ENCODE measurements at places on chromosomes 16 and 17.
A peak's percentile ranks its signal among the peaks of the same experiment; 100 is the strongest.

DNA sequence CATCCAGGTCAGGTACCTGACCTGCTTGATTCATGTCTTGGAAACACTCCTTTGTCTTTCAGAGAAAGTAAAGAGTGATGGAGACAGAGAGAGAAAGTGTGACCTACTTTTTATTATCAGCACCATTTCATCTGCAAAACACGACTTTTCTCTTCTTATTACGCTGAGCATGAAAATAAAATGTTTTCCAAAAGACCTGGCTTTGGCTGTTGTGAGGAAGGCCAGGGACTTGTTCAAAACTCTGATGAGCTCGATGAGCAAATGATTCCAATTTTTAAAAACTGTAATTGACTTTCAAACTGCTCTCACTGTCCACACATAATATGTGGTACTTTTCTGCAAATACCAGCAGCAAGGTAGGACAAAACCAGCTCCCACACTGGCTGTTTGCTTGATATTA, 679.9 kb downstream of the MAF start:
- DNase-seq, result no peak

DNA sequence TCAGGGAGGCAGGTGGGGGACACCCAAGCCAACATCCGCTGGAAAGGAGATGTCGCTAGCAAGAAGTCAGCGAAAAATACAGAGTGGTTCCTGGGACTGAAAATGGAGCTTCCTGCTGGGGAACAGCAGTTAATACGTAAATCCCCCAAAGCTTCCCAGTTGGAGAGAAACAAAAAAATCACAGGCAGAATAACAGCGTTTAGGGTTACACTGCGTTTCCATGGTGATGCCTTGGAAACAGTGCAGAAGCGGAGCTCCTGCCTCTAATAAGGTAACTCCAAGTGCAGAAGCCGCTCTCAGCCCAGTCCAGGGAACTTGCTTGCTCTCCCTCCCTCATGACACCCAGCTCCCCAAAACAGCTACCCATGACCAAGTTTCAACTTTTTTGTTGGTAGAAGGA, 73.4 kb downstream of the PLD6 start:
- DNase-seq, result no peak

DNA sequence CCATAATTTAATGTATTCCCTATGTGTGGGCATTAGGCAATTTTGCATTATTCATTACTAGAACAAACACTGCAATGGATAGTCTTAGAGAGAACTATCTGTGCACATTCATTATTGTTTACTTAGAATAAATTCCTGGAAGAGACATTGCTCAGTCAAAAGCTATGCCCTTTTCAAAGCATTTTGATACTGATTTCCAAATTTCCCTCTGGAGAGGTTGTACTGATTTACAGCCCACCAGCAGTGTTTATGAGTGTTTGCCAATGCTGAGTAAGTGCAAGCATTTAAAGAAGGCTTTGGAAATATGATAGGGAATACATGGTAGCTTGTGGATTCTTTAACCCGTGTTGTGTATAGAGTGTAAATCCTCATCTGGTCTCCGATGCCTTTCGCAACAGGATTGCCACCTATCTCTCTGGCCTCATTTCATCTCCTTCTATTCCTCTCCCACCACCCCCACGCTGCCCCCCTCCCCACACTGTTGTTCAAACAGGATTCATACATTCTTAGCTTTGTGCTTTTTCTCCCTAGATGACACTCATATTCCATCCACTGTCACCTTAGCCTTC, 33.4 kb upstream of the MMD start:
- DNase-seq, result no peak

DNA sequence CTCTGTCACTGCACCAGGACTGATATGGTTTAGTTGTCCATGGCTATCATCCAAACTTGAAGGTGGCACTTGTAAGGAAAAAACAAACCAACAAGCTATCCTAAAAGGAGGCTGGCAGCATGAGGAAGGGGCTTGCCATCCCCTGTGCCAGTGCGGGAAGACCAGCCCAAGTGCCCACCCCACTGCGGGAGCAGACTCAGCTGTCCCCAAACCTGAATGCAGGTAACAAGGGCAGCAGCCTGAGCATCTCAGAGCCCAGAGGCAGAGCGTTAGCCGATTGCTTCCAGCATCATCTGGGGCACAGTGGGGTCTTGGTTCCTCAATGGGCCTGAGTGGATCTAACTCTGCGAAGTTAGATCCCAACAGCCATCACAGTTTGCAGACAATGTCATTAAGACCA, 29.2 kb upstream of the C16orf78 start:
- DNase-seq, result peak; percentile 54

- DNase-seq, result peak; percentile 83
These were observed 38.8 kb downstream of the C16orf95 start for GRCh38 chr16:87278191-87279093.

DNA sequence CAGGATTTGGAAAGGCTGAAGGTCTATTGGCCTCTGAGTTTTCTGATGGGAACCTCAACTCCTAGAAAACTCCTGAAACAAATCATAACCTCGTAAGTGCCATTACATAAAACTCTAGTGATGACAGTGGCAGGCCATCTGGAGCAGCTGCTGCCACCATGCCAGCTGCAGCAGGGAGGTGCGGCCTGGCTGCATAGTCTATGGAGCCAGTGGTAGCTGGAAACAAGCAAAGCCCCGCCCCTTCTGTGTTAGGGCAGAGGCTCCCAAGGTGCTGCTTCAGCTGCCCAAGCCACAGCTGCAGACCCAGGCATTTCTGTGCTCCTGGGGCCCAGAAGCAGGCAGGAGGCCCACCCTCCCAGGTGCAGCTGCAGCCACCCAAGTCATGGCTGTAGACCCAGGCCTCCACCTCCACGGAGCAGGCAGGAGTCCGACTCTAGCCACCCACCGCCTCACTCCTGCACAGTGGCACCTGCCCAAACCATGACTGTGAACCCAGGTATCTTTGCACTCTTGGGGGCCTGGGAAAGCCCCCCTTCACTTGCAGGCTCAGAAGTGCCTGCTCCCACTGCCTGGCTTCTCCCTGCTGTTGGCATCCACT, 254.1 kb upstream of the KCNJ16 start:
- DNase-seq, result no peak

DNA sequence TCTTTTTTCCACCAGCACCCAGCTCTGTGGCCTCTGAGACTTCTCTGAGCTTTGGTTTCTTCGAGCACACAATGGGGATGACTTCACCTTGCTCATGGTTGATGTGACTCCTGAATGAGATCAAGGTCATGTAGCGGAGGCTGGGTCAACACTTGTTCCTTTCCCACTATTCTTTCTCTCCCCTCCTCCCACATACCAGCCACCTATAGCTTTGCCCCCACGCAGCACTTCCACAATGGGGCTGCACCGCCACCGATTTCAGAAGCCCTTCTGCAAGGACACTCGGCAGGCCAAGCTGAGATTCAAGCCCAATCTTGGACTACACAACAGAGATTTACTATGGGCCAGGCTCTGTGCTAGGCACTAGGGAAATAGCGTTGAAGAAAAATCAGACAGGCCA, 14.4 kb downstream of the TRIM25 start:
- no peak for DNase-seq

GRCh38 chr17:17096438-17097178, 54.4 kb downstream of the MPRIP start:
- no peak for DNase-seq

DNA sequence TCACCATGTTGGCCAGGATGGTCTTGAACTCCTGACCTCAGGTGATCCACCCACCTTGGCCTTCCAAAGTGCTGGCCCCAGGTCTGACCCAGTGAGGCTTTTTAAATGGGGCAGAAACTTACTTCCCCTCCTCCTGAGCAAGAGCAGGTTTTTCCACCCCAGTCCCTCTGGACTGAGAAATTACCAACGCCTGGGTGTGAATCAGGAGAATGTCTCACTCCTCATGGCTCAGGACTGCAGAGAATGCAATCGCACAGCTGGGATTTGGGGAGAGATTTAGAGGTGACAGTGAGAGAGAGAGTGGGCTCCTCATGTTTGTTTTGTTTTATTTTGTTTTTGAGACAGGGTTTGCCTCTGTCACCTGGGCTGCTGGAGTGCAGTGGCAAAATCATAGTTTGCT, 203.6 kb downstream of the RAB11FIP4 start:
- DNase-seq, result peak; percentile 24

- DNase-seq, result no peak
These were observed 460 bp downstream of the ELOB start for GRCh38 chr16:2776500-2777139.

GRCh38 chr17:35750526-35751395, 2.3 kb downstream of the GAS2L2 start:
- DNase-seq, result no peak

DNA sequence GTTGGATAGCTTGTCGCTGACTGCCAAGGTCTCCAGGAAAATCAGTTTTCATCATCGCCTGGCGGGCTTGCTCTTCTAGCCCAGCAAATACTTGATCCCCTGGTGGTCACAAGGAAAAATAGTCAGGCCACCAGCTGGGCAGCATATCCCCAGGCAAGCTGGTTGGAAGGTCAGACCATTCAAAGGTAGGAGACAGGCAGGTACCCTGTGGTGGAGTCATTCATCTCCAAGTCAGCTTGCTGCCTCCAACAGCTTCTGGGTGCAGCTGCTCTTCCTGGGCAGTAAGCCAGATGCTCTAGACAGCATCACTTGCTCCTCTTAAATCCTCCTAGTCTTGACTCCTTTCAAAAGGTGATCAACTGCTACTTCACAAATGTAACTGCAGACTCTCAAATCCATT, 16.0 kb downstream of the ZNF821 start:
- DNase-seq, result no peak

DNA sequence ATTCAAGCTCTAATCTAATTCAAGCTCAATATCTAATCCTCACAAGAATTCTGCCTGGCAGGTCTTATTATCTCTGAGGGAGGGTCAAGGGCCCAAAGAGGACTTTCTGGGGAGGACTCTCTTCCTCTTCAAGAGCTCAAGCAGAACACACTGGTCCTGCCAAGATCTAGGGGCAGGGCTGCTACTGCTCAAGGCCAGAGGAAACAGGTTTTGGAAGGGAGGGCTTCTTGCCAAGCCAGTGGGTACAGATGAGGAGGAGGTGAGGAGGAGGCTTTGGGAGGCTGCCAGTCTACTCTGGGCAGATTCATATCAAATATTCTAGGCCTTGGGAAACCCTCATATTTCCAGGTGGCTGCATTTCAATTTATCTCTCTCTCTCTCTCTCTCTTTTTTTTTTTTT, 51.8 kb upstream of the IL34 start:
- DNase-seq, result no peak

- no peak for DNase-seq
These were observed 5.8 kb downstream of the ITGAM start for GRCh38 chr16:31265329-31266245.

GRCh38 chr16:15988268-15989013, 39.0 kb downstream of the ABCC1 start:
- no peak for DNase-seq

GRCh38 chr17:81536299-81537290, 8.4 kb downstream of the FSCN2 start:
- DNase-seq, result no peak

- DNase-seq, result no peak
These were observed 68.8 kb downstream of the SREBF1 start for GRCh38 chr17:17767887-17768418.

- no peak for DNase-seq
These were observed 69.3 kb downstream of the MYO1D start for GRCh38 chr17:32807577-32807976.

DNA sequence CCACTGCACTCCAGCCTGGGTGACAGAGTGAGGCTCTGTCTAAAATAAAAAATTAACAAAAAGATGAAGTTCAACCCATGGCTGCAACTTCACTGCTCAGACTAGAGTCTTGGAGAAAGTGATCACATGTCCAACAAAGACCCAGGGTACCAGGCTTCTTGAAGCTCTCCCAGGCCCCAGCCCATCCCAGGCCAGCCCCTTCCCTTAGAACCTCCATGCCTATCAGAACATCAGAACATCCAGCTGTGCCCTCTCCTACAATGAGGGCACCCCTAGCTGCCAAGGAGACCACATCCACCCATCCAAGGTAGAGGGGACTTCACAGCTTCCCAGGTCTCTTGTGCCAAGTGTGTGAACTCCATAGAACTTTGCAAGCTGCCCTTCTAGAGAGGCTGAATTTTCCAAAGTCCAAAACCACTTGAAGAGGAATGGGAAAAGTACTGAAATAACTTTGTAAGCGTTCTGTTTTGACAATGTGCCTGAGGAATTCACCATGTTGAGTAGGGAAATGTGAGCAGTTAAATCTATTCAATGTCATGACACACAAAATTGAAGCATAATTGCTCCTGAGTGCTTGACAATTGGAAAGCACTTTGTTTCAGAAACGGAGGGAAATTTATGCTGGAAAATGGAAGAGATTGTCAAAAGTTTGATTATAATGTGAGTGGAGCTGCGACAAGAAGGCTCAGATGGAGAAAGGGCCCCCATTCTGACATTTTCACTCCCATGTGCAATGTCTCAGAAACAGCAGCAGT, 230.4 kb downstream of the ZNF423 start:
- DNase-seq, result peak; percentile 69

- no peak for DNase-seq
These were observed 7.4 kb upstream of the ETV4 start for GRCh38 chr17:43553573-43553972.

DNA sequence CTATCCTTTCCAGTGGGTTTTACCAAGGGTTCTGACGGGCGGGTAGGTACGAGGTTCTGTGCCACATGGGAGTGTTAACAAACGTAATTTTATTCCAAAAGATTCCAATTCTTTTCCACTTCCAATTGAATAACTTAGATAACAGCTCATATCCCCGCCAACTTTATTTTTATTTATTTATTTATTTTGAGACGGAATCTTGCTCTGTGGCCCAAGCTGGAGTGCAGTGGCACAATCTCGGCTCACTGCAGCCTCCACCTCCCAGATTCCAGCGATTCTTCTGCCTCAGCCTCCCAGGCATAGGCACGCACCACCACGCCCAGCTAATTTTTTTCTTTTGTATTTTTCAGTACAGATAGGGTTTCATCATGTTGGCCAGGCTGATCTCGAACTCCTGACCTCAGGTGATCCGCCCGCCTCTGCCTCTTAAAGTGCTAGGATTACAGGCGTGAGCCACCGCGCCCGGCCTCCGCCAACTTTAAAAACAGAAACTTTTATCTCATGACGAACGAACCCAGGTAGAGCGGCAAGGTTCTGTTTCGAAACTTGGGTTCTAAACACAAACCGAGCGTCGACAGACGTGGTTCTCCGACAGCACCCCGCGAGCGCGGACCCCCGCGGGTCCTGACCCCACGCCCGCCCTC, 613 bp downstream of the ECI1 start:
- no peak for DNase-seq

DNA sequence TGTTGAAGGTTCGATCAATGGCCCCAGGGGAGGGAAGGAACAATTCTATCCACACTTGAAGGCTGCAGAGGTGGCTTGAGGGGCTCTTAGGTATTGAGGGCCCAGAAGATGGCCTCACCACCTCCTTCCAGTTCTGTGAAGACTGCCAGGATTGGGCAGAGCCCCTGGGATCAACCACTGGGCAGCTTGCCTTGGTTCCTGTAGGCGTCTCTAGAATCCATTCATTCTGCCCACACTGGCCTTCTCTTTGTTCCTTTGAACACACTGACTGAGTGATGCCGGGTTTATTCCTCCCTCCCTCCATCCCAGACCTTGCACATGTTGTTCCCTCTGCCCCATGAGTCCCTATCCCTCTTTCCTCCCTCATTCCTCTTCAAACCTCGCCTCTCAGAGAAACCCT, 50.5 kb downstream of the SYT17 start:
- DNase-seq, result no peak

Data from coronary artery (tissue), 2 donors.